ENCODE measurements at places on chromosomes 7 and 10.

GRCh38 chr7:42217548-42217947 lies 19.5 kb downstream of the GLI3 start:
- no peak for DNase-seq

GRCh38 chr10:22341190-22341925 lies 3.9 kb upstream of the SPAG6 start:
- DNase-seq = no peak

DNA sequence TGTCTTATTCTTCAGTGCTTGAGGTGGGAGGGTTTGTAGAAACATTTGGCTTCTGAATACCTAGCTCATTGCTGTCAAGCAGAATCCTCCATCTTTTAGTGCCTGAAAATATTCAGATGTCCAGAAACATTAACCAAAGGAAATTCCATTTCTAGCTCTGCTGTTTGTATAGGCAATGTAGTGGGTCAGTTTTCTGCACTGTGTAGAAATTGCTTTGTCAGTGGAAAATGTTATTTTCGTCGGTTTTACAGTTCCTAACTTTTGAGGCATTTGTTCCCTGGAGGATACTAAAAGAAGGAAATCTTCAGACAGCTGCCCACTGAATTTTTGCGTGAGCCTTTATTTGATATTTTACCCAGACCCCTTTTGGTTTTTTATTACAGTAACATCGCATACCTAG lies 143.4 kb downstream of the TPST1 start:
- DNase-seq = no peak

DNA sequence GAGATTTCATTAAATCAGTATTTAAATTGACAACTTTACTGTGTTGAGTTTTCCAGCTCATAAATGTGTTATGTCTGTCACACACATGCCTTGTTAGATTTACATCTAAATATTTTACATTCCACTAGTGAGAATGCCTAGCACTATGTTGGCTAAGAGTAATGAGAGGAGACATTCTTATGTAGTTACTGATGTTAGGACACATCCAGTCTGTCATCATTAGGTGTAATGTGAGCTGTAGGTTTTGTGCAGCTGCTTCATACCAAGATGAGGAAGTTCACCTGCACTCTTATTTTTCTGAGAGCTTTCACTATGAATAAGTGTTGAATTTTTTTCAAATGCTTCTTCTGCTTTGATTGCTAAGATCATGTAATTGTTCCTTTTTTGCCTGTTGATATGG lies 218.0 kb upstream of the IGFBP3 start:
- DNase-seq = no peak

- DNase-seq = no peak
These were observed 661.9 kb downstream of the SORCS1 start for GRCh38 chr10:106502641-106503040.

DNA sequence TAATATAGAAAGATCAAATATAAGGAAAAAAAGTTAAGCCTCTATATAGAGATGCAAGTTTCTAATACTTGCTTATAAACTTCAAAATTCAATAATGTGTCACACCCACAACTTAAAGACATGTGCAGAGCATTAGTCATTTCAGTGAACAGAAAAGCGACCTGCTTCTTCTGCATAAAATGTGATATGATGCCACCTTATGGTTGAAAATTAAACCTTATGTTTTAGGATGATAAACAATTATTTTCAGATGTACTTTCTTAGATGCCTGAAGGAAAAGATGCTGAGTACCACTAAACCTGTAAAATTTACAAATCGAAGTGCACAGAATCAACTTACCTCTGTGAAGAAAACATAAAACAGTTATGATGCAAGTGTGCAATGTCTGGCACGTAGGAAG lies 96.0 kb downstream of the MTERF1 start:
- DNase-seq = no peak

DNA sequence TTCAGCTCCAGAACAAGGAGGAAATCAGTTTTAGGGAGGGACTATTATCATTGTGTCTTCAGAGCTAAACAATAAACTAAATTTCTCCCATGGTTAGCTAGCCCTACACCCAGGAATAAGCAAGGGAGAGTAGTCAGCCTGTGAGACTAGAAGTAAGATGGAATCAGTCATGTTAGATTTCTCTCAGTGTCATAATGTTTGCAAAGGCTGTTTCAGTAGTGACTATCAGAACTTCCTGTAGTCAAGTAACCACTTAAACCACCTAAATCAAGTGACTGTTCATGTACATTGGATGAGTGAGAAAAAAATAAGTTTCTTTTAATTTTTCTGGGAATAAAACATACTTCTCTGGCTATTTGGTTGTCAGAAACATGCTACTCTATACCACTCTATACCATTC lies 121.6 kb downstream of the KCND2 start:
- DNase-seq = no peak

DNA sequence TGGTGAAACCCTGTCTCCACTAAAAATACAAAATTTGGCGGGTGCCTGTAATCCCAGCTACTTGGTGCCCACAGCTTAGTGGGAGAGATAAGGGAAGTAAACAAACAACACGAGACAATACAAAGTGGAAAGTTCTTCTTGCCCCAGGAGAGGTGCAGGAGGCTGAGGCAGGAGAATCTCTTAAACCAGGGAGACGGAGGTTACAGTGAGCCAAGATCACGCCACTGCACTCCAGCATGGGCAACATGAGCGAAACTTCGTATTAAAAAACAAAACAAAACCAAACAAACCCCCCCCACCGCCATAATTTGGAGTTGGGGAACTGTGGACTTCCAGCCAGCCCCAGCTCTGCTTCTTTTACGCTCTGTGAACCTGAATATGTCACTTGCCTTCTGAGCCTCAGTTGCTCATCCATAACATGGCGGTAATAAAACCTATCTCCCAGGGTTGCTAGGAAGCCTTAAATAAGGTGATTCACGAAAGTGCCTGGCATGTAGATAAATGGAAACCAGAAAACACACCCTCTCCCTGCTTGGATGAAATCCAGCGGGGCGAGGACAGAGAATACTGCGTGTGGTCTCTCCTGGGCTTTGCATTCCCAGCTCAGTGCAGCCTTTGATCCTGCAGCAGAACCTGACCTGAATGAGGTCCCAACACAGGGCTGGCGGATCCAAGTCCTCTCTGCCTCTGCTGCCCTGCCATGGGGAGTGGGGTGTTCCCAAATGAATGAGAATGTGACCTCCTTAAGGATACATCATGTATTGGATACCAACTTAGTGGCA lies 10.2 kb downstream of the MLXIPL start:
- DNase-seq = no peak

DNA sequence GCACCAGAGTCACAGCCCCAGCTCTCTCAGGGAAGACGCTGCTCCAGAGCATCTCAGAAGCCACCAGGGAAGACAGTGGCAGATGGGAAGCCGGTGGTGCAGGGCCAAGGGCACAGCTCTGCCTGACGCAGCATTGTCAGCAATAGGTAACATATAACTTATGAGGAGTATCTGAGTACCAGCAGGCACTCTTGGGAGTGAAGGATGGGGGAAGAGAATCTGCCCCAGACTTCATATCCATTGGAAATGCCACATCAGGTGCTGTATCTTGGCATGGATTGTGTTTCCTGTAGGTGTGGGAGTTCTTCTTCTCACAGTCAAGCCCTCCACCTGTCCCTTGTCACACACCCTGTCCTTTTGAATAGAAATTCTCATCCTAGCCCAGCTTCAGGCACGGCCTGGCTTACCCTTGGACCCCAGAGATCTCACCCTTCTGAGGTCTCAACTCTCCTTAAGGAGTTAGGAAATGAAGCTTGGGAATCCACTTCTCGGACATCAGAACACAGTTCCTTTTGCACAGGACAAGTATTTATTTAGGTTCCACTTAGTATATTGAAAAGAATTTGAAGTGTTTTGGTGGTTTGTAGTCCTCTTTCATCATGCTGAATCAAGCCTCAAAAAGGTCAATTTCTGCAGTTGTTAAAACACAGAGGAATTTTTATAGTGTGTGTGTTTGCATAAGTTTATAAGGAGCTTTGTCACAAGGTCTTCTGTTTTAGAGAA lies 9.9 kb downstream of the EPDR1 start:
- no peak for DNase-seq

DNA sequence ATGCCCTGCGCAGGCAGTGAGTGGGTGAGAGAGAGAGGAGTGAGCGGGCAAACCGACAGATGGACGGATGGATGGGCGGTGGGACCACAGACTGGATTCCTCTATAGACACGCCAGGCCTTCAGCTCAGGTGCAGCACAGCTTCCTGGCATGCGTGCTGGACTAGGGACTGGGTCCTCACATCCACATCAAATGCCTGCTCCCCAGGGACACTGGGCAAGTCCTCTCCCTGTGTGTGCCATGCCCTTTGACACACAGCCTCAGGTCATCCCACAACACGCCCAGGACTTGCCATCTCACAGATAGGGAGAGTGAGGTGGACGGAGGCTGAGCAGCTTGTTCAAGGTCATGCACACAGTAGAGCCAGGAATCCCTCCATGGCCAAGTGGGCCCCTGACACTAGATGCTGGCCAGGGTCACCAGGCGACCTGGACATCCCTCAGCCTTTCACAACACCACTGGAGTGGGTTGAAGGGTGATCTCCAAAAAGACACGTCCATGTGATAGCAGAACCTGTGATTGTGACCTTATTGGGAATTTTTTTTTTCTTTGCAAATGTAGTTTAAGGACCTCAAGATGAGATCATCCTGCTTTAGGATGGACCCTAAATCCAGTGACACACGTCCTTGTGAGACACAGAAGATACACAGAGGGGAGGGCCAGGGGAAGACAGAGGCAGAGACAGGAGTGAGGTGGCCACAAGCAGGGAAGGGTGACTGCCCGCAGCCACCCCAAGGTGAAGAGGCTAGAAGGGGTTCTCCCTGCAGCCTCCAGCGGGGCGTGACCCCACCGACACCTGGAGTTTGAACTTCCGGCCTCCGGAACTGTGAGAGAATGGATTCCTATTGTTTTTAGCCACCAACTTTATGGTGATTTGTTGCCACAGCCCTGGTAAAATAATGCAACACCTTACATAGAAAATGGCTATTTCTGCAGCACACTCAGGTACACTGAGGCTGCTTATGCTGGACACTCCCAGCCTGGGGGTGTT lies 155.0 kb upstream of the CHST15 start:
- DNase-seq = no peak

- DNase-seq = no peak
These were observed 355.2 kb upstream of the LRGUK start for GRCh38 chr7:133771788-133772419.

DNA sequence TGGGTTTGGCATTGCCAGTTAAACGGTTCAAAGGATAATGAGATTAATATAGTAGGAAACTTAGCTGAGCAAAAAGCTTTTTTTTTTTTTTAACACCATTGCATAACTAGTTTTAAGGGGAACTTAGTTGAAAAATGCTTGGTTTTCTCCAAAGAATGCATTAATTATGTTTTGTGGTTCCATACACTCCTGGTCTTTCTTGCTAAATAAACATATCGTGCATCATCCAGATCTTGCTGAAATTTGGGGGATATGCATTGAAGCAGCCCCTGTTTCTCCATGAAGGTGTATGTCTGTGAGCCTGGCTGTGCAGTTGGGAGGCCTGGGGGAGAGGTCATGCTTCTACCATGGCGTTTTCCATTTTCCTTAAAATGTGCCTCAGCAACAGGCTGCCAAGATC lies 558.2 kb upstream of the GALNT17 start:
- DNase-seq = no peak

DNA sequence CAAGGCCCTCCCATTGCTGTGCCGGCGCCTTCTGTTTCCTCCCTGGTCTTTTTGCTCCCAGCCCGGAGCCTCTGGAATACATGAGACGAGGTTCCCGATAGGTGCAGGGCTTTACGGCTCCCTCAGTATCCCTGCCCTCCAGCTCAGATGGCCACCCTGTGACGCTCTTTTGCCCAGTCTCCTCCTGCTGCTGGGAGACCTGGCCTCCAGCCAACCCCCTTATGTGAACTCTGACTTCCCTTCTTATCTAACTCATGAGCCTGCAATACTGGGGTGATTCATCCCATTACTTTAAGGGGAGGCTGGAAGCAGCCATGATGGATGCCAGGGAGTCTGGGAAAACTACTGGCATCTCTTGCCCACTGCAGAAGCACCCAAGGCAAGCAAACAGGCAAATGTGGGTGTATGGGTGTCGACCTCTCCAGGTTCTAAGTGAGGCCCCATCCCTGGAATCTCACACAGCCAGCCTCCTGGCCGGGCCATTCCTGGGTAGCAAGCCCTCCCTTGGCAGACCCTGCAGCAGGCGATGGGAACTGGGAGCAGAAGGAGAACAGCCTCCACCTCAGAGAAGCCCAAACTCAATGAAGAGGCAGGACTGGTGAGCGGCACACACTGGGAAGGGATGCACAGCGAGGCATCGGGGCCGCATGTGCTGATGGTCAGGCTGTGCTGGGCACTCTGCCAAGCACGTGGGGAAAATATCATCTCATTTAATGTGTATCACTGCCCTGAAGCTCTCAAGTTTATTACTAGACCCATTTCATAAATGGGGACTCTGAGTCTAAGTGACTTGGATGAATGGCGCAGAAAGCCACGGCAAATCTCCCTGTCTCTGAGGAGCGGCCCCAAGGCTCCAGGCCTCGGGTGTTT lies 97.5 kb downstream of the FAM53B start:
- no peak for DNase-seq

- DNase-seq = no peak
These were observed 56.6 kb downstream of the PON1 start for GRCh38 chr7:95267754-95268153.

GRCh38 chr7:98189559-98189958 lies 21.7 kb upstream of the BHLHA15 start:
- no peak for DNase-seq

DNA sequence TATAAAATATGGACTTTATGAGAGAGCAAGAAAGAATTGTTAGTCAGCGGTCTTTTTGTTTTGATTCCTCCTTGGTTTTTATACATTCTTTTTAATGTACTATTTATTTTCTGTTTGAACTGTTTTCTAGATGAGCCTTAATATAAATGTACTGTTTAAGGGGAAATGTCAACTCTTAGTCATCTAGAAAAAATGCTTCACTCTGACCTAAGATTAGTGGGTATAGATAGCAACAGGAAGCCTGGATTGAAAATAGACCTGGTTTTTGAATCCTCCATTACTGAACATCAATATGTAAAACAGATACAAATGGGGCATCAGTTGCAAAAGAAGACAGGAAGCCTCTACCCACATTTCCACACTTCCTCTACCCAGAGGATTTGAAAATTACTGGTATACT lies 87.8 kb downstream of the CHRM2 start:
- no peak for DNase-seq

- no peak for DNase-seq
These were observed 59.0 kb downstream of the PRR15 start for GRCh38 chr7:29622335-29623265.

DNA sequence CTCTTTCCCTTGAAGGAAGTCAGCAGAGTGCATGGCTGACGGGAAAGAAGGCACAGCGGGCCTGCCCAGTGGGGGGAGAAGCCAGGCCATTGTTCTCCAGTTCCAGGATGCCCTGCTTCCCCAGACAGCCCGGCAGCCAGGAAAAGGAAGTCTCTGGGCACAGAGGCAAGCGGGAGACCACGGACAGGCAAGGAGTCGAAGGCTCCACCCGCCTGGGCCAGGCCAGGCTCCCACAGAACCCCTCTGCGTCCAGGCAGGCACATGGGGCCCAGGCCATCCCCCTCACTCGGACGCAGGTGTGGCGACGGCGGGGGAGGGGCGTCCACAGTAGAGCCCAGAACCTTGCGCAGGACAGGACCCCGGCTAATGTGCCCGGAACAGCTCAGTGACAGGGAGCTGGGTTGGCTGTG lies 8.7 kb downstream of the GPR146 start:
- DNase-seq = no peak

Measured in activated CD8-positive, alpha-beta T cell treated with anti-CD3 and anti-CD28 coated beads for 36 hours (primary cell).